ENCODE measurements at places on chromosomes 7 and 10. TPM values are rescaled to one million over a fixed set of nuclear protein-coding genes. Genes with fewer than 3 reads are reported as not detected.
A peak's percentile ranks its signal among the peaks of the same experiment; 100 is the strongest.

DNA sequence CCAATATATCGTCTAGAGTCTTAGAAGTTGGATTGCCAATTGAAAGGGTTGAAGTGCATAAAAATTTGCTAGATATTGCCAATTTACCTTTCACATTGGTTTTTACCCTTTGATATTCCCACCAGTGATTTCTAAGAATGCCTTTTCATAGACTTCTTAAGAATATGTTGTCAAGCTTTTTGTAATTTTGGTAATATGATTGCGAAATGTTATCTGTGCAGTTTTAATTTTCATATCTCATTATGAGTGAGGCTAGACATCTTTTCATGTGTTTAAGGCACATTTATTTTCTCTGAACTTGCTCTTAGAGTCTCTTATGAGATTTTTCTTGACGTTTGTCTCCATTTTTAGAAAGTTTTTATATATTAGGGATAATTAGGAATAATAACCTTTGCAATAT is 567.2 kb downstream of the CCSER2 start:
- no peaks in the 10 kb centered on the region for H3K36me3 ChIP-seq
- H3K27ac ChIP-seq: no peak overlapping the region
- DNase-seq: no peak
- no peaks in the 10 kb centered on the region for H3K4me1 ChIP-seq

DNA sequence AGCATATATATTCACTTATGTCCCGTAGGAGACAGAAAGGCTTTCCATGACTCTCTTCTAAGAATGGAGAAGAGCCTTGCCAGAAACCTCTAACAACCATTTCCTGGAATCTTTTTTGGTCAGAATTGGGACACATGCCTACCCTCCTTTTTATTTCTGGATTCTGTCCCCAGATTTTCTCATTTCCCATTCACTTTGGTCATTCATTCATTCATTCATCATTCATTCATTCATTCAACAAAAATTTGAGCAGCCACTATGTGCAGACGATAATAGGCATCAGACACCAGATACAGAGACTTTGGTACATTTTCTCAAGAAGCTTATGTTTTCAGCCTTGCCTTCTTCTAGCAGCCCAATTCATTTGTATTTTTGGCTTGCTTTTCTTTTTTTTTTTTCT is 6.0 kb downstream of the ENTPD7 start:
- no peak overlapping the region for H3K4me3 ChIP-seq
- no peak for DNase-seq
- no peaks in the 10 kb centered on the region for H3K27me3 ChIP-seq
- H3K36me3 ChIP-seq: no peaks in the 10 kb centered on the region

The ADAP1 gene
- total RNA-seq: 6.2 TPM

The SPDYE9 gene
- not detected for total RNA-seq

The TRUB1 gene
- total RNA-seq: 22.2 TPM

DNA sequence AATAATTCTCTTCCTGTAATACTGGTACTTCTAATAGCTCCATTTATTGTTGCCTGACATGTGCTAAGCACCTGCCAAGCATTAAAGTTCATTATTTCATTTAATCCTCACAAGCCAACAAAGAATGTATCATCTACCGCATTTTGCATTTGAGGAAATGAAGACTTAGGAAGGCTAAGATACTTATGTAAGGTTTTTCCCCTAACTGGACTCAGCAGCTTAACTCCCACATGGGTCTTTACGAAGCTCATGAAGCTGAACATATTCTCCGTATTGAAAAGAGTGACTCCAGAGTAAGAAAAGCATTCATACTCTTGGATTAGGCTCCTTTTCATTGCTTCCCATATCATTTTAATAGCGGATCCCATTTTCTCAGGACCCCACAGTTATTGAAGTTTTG is 155.7 kb upstream of the TMEM72 start:
- no peaks in the 10 kb centered on the region for H3K36me3 ChIP-seq
- H3K4me1 ChIP-seq: no peaks in the 10 kb centered on the region
- no peaks in the 10 kb centered on the region for H3K27me3 ChIP-seq
- H3K4me3 ChIP-seq: no peak overlapping the region
- no peak for DNase-seq

DNA sequence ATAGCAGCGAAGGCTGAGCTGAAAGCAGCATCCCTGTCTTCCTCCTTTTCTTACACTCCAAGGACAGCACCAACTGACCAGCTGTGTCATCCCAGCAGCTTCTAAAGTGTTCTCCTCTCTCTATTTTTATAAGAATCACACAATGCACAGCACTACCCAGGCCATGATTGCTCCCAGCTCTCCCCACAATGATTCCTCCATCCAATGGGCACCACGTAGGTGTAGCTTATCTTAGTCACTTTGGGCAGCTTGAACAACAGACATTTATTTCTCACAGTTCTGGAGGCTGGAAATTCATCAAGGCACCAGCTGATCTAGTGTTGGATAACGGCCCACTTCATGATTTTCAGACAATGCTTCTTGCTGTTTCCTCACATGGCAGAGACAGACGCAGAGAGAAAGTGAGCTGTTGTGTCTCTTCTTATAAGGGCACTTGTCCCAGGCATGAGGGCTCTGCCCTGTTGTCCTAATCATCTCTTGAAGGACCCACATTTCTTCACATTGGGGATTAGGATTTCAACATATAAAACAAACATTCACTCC is 92.0 kb upstream of the CDC14C start:
- no peaks in the 10 kb centered on the region for H3K27me3 ChIP-seq
- no peaks in the 10 kb centered on the region for H3K36me3 ChIP-seq
- H3K27ac ChIP-seq: no peak overlapping the region
- H3K4me3 ChIP-seq: no peak overlapping the region

The NPY gene
- 0.71 TPM for total RNA-seq

- no peaks in the 10 kb centered on the region for H3K36me3 ChIP-seq
- no peak overlapping the region for H3K4me3 ChIP-seq
- H3K4me1 ChIP-seq: peaks cover 28% of the 10 kb centered on the region
- H3K27ac ChIP-seq: no peak overlapping the region
- no peak for DNase-seq
Observed at GRCh38 chr10:112797855-112798254, 152.2 kb upstream of the TCF7L2 start.

The COL1A2 gene
- 55.3 TPM for total RNA-seq

GRCh38 chr10:5582736-5583135 is 58.0 kb downstream of the CALML3 start:
- no peaks in the 10 kb centered on the region for H3K36me3 ChIP-seq
- H3K27me3 ChIP-seq: peaks cover 14% of the 10 kb centered on the region
- no peak overlapping the region for H3K4me3 ChIP-seq
- no peak overlapping the region for H3K27ac ChIP-seq
- H3K4me1 ChIP-seq: no peaks in the 10 kb centered on the region

DNA sequence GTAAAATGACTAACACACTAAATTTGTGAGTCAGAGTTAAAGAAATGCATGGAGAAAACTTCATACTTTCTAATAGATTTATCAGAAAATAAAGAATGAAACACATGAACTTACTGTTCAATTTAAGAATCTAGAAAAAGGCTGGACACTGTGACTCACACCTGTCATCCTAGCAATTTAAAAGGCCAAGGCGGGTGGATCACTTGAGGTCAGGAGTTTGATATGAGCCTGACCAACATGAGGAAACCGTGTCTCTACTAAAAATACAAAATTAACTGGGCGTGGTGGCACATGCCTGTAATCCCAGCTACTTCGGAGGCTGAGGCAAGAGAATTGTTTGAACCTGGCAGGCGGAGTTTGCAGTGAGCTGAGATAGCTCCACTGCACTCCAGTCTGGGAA is 1106.2 kb upstream of the LRRN3 start:
- no peak overlapping the region for H3K27ac ChIP-seq
- no peaks in the 10 kb centered on the region for H3K36me3 ChIP-seq
- DNase-seq: no peak
- H3K4me1 ChIP-seq: no peaks in the 10 kb centered on the region
- no peaks in the 10 kb centered on the region for H3K27me3 ChIP-seq

- no peak for DNase-seq
- no peaks in the 10 kb centered on the region for H3K36me3 ChIP-seq
- no peaks in the 10 kb centered on the region for H3K27me3 ChIP-seq
- H3K4me3 ChIP-seq: no peak overlapping the region
- H3K27ac ChIP-seq: no peak overlapping the region
Observed at GRCh38 chr10:111873041-111873440, 310.5 kb downstream of the GPAM start.

- no peak overlapping the region for H3K27ac ChIP-seq
- peaks cover 10% of the 10 kb centered on the region for H3K4me1 ChIP-seq
- no peaks in the 10 kb centered on the region for H3K27me3 ChIP-seq
- peaks cover 36% of the 10 kb centered on the region for H3K36me3 ChIP-seq
Observed at GRCh38 chr10:101972761-101973160, 83.2 kb downstream of the ARMH3 start.

DNA sequence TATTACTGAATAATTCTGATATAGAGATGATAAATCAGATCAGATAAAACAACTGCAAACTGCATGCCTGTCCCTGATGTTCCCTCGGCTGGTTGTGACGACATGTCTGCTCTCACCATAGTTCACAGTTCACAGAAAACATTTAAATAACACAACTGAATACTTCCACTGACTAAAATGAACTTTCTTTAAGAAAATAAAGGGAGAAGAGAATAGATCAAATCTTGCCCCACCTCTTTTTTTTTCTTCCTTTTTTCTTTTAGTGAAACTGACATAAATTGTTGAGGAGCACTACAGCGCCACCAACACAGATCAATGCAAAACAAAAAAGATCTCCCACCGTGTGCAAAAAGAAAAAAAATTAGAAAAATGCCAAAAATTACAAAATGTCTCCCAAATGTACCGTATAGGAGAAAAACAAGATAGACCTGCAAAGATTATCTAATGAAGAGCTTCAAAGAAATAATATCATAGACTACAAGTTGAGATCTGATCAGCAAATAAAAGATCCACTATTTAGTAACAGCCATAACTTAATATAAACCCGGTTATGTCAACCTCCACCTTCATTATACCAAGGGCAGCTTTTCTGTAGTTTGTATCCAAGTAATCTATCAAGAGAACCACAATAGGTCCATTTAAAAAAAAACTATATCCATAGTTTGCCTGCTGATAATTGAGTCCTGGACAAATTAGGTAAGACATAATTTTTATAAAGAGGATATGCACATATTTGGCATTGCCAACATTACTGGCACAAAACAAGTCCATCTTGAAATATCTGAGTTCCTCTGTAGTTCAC is 30.7 kb upstream of the EPC1 start:
- peak overlapping the region; percentile 98 for H3K27ac ChIP-seq
- DNase-seq: peak; percentile 54
- H3K4me1 ChIP-seq: peaks cover 6% of the 10 kb centered on the region
- peaks cover 3% of the 10 kb centered on the region for H3K36me3 ChIP-seq
- peak overlapping the region; percentile 85 for H3K4me3 ChIP-seq

GRCh38 chr7:75879771-75880184 is 944 bp downstream of the RHBDD2 start:
- H3K27me3 ChIP-seq: no peaks in the 10 kb centered on the region
- H3K4me1 ChIP-seq: peaks cover 31% of the 10 kb centered on the region

- H3K4me3 ChIP-seq: no peak overlapping the region
- H3K27me3 ChIP-seq: no peaks in the 10 kb centered on the region
- no peak for DNase-seq
- peaks cover 20% of the 10 kb centered on the region for H3K36me3 ChIP-seq
- no peak overlapping the region for H3K27ac ChIP-seq
Observed at GRCh38 chr7:728602-729001, 1.5 kb upstream of the PRKAR1B start.

The CYP3A4 gene
- 11.0 TPM for total RNA-seq

GRCh38 chr7:158499082-158499455 is 88.6 kb downstream of the PTPRN2 start:
- no peak overlapping the region for H3K27ac ChIP-seq
- H3K27me3 ChIP-seq: no peaks in the 10 kb centered on the region
- H3K4me1 ChIP-seq: no peaks in the 10 kb centered on the region
- H3K4me3 ChIP-seq: no peak overlapping the region
- no peaks in the 10 kb centered on the region for H3K36me3 ChIP-seq

GRCh38 chr7:111639934-111640333 is 77.6 kb upstream of the IMMP2L start:
- H3K27me3 ChIP-seq: no peaks in the 10 kb centered on the region
- no peaks in the 10 kb centered on the region for H3K4me1 ChIP-seq
- no peak overlapping the region for H3K27ac ChIP-seq
- DNase-seq: no peak
- no peak overlapping the region for H3K4me3 ChIP-seq

Data from thymus (tissue), 14 donors.